ENCODE measurements at places on chromosomes 2 and 18.
A peak's percentile ranks its signal among the peaks of the same experiment; 100 is the strongest.

- no peak for DNase-seq
These were observed 616.1 kb upstream of the PKDCC start for GRCh38 chr2:41431756-41432155.

- DNase-seq, result no peak
These were observed 29.4 kb upstream of the ASNSD1 start for GRCh38 chr2:189631849-189632248.

DNA sequence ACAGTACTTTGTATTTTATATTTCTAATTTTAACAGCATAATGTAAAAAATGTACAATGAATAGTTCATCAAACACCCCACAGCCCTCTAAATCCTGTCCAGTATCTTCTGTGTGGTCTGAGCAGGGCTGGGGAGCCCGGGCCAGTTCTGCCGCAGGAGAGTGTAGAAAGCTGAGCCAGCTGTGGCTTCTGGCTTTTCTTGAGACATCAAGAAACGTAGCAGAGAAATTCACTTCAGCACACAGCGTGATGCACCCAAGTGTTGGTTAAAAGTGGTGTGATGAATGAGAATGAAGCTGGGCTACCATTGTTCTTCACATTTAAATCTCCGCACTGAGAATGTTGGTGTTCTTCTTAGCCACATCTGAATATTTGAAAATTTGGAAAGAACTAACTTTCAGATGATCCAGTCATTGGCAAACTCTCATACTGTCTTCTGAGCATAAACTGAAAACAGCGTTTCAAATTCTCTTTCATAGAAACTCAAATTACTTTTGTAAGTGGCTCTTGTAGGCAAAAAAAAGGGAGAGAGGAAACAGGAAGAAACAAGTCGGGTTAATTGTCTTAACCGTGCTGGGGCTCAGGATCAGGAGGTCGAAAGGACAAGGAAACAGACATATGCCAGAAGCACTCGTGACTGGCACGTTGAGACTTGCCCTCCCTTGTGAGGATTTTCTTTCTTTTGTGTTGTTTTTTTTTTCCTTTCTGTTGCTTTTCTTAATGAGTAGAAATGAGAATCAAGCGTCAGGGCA lies 23.4 kb upstream of the TMEM87B start:
- DNase-seq, result no peak

- peak; percentile 64 for DNase-seq
These were observed 263.6 kb downstream of the DYSF start for GRCh38 chr2:71716697-71717624.

DNA sequence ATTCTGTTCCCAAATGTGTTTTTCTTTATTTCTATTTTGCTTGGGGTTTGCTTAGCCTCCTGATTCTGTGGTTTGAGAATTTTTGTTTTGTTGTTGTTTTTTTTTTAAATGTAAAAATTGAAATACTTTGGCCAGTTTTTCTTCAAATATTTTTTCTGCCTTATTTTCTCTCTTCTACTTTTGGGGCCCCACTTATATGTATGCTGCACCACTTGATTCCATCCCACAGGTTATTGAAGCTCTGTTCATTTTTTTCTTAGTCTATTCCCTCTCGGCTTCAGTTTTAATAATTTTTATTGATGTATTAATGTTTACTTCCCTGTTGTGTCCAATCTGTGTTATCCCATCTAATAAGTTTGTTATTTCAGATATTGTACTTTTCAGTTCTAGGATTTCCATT lies 17.7 kb upstream of the VIT start:
- no peak for DNase-seq

DNA sequence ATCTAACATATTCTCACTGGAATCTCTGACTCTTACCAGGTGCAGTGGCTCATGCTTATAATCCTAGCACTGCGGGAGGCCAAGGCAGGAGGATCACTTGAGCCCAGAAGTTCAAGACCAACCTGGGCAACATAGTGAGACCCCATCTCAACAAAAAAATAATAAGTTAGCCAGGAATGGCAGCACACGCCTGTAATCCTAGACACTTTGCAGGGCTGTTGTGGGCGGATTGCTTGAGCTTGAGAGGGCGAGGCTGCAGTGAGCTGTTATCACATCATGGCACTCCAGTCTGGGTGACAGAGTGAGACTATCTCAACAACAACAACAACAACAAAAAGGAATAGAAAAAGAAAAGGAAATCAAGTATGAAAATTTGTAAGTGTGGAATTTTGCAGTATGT lies 306.5 kb upstream of the CYP26B1 start:
- no peak for DNase-seq

DNA sequence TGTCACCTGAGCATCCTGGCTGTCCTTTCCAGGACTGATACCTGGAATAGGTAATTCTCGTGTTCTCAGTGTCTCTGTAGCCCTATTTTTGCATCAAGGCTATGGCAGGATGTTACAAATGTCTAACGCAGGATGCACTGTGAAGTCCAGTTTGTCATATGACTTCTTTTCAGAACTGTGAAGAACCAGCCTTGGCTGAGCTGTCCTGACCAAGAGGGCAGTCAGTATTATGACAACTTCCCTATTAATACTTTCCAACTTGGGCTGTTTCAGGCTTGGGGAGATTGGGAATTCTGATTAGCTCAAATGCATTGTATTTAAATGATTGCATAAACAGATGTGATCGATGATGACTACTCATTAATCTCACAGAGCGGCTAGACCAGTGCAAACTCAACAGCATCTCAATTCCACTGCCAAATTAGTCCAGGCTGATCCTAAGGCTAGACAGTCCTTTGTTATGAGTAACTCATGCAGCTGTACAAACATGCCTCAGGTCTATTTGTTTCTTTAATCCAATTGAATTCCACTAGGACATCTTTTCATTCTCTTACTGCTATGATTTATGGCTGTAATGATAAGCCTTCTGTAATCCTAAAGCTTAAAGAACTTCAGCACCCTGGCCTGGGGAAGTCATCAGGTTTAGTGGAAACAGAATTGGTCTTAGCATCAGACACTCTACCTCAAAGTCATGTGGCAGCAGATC lies 331.6 kb downstream of the KCNS3 start:
- no peak for DNase-seq

DNA sequence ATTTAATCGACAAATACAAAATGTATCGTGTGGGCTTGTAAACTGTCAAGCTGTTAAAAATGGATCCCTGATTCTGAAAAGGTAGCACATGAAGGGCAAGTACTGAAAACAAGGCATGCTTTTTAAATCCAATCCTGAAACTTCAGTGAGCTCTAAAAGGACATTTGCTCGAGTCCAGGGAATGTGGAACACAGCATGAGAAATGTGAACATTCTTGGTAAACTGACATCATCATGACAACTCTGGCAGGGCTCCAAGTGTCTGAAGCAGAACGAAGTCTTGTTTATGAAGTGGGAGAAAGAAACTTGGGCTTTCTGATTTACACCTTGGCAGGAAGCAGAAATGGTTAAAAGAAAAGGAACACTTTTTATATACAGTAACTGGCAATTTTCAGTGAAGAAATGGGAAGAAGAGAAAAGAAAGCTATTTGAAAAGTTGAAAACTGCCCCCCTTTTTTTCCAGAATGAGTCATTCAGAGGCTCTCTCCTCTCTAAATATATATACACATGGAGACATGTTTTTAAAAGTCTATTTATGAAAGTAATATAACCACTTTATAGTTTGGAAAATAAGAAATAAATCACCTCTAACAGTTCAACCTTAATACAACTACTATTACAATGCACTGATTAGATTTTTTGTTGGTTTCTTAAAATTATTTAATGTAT lies 120.8 kb downstream of the GAREM1 start:
- peak; percentile 81 for DNase-seq

DNA sequence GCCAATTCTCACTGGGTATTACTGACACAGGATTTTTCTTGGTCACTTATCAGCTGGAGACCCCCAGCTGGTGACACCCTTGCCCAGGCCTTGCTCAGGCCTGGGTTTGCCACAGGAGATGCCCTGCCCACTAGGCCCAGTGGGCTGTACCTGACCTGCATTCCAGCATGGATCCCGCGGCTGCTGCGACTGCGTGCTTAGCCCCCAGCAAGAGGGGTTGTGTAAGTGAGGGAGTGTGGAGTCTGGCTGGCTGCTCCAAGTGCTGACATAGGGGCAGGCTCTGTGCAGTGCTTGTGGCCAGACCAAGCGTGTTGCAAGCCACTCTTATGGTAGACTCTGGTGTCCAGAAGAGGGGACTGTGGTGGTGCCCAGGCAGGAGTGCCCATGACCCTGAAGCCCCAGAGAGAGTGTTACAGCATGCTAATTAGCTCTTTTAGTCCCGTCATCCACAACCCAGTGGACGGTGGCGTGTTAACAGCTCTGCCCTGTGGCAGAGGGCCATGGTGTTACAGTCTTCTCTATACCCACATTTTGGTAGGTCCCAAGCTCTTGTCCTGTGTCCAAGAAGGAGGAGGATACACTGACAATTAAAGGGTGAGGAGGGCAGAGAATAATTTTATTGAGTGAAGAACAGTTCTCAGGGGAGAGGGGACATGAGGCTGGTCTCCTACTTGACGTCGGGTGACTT lies 491.7 kb upstream of the MEIS1 start:
- no peak for DNase-seq

- DNase-seq, result peak; percentile 82
These were observed 1.1 kb downstream of the TLK1 start for GRCh38 chr2:171159372-171160118.

- peak; percentile 70 for DNase-seq
These were observed 139.2 kb upstream of the PID1 start for GRCh38 chr2:229410264-229410663.

All from right forelimb (tissue), 1 donor.